ENCODE measurements at places on chromosomes 6 and 20.

DNA sequence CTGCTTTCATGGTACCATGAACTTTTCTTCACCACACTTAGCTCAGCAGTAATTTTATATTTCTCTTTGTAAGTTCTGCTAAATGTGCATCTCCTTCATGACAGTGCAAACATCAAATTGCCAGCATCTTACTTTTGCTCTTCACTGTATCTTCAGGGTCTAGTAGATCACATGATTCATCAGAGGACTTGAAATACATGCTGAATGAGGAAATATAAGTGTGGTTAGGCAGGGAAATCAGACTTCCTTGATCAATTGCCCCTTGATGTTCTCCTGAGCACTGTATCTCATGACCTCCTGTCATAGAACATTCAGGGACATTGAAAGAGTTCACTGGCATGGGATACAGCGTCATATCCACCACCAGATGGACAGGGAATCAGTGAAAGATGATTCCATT, 25.3 kb upstream of the POLR1H start:
- no peak for DNase-seq

DNA sequence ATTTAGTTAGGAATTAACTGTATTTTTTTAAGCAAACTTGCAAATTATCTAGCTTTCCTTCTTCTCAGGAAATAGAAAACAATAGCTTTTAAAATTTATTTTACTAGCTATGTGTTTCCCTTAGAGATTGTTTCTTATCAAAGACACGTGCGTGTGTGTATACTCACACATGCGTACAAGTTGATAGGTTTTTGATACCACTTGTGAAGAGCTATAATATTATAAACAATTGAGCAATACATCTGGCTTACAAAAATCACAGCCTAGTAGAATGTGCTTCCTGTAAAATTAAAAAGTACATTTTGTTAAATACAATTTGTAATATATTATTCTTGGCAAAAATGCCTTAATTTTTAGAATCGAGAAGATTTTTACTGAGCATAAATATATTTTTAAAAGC, 33.9 kb downstream of the COL12A1 start:
- DNase-seq: no peak

GRCh38 chr6:15077961-15078360, 167.9 kb upstream of the JARID2 start:
- no peak for DNase-seq

GRCh38 chr20:38275815-38276550, 15.4 kb upstream of the KIAA1755 start:
- no peak for DNase-seq

- no peak for DNase-seq
Measured at GRCh38 chr6:91490671-91491301, 903.9 kb upstream of the MAP3K7 start.

- DNase-seq: no peak
Measured at GRCh38 chr20:37542281-37542680, 14.6 kb upstream of the BLCAP start.

- no peak for DNase-seq
Measured at GRCh38 chr6:46451343-46451742, 39.9 kb downstream of the RCAN2 start.

- no peak for DNase-seq
Measured at GRCh38 chr6:136737871-136738691, 54.2 kb downstream of the MAP3K5 start.

All from Right ventricle myocardium superior (tissue), 1 donor.